ENCODE measurements at places on chromosomes 7 and 10.

DNA sequence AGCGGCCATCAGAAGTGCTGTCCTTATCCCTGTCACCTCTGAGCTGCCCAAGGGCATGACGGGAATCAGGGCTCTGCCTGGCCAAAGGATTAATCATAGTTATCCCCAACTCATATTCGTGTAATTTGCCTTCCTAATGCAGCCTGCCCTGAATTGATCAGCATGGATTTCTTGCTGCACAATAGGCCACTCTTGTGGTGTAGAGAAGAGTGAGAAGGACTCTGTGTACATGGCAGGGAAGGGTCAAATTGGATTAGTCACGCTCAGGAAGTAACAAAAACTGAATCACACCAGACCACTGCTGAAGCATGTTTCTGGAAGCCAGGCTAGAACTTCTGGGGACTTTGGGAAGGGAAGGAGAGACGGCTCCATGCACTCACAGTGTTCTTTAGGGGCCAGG, 227.0 kb downstream of the BUB3 start:
- no peak for DNase-seq

GRCh38 chr10:113627836-113628235, 36.0 kb downstream of the NRAP start:
- DNase-seq, result no peak

DNA sequence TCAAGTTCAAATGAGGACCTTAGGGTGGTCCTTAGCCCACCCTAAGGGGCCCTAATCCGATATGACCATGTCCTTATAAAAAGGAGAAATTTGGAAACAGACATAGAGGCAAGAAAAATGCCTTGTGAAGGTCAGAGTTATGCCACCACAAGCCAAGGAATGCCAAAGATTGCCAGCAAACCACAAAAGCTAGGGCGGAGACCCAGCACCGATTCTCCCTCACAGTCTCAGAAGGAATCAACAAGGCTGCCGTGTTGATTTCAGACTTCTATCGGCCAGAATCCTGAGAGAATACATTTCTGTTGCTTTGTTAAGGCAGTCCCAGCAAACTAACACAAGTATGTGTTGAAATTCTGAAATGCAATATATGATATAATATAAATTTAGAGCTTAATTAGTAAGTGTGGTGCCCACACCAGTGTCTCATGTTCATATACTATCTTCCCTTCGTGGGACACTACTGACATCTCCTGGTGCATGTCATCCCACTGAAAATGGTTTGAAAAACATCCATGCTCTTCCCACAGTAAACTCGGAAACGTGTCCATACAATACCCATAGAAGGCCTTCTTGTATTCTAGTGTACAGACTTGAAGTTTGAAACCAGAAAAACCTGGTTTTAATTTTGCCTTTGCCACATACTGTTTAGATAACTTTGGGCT, 349.0 kb downstream of the TNS3 start:
- no peak for DNase-seq

- no peak for DNase-seq
Observed at GRCh38 chr7:131068604-131069021, 259.1 kb upstream of the MKLN1 start.
